Upper lobe of right lung (tissue), 1 donor: ENCODE measurements at places on chromosomes 11 and 22. TPM values are rescaled to one million over a fixed set of nuclear protein-coding genes. Genes with fewer than 3 reads are reported as not detected.

The SLC25A17 gene
- 13.8 TPM for total RNA-seq

DNA sequence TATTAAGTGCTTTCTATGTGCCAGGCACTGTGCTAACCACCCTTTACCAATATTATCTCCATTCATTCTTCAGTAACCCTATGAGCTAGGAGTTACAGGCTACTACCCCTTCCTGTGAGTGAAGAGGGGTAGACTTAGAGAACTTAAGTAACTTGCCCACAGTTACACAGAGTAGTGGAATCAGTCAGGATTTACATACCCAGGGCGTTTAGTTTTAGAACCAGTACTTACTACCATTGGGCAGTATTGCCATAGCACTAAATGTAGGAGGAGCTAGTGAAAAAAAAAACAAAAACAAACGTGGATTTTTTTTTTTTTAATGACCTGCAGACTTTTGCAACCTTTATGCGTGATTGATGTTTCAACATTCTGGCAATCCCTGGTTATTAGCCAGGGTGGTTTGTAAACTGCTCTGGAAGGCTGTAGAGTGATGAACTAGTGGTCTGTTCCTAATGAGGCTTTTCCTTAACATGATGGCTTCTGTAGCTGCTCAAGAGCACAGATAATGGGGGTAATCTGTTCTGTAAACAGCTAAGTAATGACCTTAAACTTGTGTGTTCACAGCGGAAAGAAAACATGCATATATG lies 11.4 kb downstream of the TBCEL start:
- no peaks in the 10 kb centered on the region for H3K36me3 ChIP-seq
- H3K4me1 ChIP-seq, result peaks cover 2% of the 10 kb centered on the region
- no peak for DNase-seq
- no peak overlapping the region for H3K27ac ChIP-seq
- no peaks in the 10 kb centered on the region for H3K27me3 ChIP-seq
- no peak overlapping the region for H3K4me3 ChIP-seq

- H3K27ac ChIP-seq, result no peak overlapping the region
- H3K4me1 ChIP-seq, result no peaks in the 10 kb centered on the region
- no peak overlapping the region for H3K4me3 ChIP-seq
- peaks cover 6% of the 10 kb centered on the region for H3K27me3 ChIP-seq
Observed at GRCh38 chr11:132114185-132114584, 743.8 kb downstream of the NTM start.

GRCh38 chr11:100830274-100830673 lies 143.2 kb downstream of the ARHGAP42 start:
- no peaks in the 10 kb centered on the region for H3K4me1 ChIP-seq
- H3K36me3 ChIP-seq, result no peaks in the 10 kb centered on the region
- no peak for DNase-seq
- H3K27me3 ChIP-seq, result no peaks in the 10 kb centered on the region

DNA sequence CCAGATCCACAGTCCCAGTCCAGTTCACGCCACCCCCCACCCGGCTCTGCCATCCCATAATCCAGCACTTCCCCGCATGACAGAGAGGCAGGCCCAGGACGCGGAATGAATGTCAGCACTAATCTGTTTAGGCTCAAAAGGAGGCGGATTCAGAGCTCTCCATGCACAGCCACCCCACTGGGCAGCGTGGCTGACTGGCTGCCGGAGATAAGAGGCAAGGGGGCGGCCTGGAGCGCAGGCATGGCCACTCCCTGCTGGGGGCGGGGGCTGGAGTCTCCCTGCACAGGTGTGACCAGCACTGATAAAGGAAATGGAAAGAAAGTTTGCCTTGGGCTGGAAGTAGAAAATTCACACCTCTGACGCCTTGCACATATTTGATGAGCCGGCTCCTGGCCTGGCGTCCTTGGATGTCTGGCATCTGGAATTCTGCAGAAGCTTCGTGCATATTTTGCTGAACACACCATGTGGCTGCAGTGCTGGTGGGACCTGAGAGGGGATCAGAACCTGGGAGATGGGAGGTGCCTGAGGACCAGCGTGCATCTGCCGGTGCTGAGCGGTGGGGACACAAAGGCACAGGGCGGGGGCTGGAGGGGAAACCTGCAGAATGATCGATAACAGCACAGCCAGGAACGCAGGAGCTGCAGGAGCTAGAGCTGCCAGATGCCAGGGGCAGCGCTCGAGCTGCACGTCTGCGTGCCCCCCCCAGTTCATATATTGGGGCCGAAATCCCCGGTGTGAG lies 344.4 kb downstream of the CTTN start:
- no peak overlapping the region for H3K27ac ChIP-seq
- no peaks in the 10 kb centered on the region for H3K4me1 ChIP-seq
- no peaks in the 10 kb centered on the region for H3K27me3 ChIP-seq
- no peaks in the 10 kb centered on the region for H3K36me3 ChIP-seq

GRCh38 chr11:114302663-114303062 lies 6.5 kb downstream of the NNMT start:
- H3K4me3 ChIP-seq, result peak overlapping the region; percentile 6
- H3K27ac ChIP-seq, result no peak overlapping the region

The GDPD4 gene
- total RNA-seq, result not detected

The CPSF7 gene
- total RNA-seq, result 75.8 TPM

GRCh38 chr11:70490208-70490607 lies 91.9 kb downstream of the CTTN start:
- no peak overlapping the region for H3K27ac ChIP-seq
- no peak overlapping the region for H3K4me3 ChIP-seq

DNA sequence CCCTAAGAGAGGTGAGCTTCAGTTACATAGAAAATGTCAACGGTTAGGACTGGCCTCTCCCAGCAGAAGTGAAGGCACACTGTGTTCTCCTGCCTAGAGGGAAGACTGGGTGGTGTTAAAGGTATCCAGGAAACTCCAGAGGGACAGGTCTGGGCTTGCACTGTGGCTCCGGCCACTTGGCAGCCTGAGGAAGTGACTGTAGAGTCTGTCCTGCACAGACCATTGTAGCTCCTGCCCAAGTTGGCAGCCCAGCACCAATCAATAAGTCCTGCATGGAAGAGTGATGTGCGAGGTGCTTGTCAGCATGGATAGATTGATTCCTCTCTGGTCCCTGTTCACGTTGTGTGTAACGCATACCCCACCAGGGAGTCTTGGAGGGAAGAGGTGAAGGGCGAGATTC lies 284.8 kb downstream of the TENM4 start:
- H3K27me3 ChIP-seq, result no peaks in the 10 kb centered on the region
- no peak for DNase-seq
- no peaks in the 10 kb centered on the region for H3K36me3 ChIP-seq
- H3K4me3 ChIP-seq, result no peak overlapping the region

DNA sequence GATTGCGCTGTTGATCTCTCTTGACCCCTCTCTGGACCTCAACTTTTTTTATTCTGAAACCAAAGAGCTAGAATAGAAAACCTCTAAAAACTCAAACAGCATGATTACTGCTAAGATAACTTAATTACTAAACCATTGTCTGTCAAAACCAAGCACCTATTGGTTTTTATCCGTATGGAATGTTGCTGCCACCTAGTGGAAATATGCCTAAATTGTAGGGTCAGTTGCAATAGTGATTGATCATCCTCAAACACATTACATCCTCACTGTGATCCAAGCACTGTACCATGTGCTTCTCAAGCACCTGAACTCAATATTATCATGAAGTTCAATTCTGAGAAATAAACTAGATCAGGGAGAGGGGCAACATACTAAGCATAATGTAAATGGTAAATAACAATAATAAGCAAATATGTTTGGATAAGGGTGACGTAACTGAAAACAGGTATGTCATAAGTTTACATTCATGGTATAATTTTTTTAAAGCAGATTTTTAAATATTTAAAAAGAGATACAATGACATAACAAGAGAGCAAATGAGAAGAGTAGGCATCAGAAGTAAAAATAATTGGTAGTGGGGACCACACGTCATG lies 3.8 kb upstream of the OR5A2 start:
- no peak for DNase-seq
- no peaks in the 10 kb centered on the region for H3K36me3 ChIP-seq
- H3K4me1 ChIP-seq, result no peaks in the 10 kb centered on the region
- H3K27me3 ChIP-seq, result no peaks in the 10 kb centered on the region
- no peak overlapping the region for H3K27ac ChIP-seq
- no peak overlapping the region for H3K4me3 ChIP-seq

GRCh38 chr11:38384568-38384967 lies 1786.5 kb upstream of the RAG2 start:
- H3K4me3 ChIP-seq, result no peak overlapping the region
- H3K4me1 ChIP-seq, result no peaks in the 10 kb centered on the region
- no peak overlapping the region for H3K27ac ChIP-seq
- no peak for DNase-seq
- no peaks in the 10 kb centered on the region for H3K36me3 ChIP-seq

The PKDREJ gene
- not detected for total RNA-seq

The SCGB1C1 gene
- not detected for total RNA-seq

The CARD16 gene
- total RNA-seq, result 74.0 TPM

- H3K36me3 ChIP-seq, result no peaks in the 10 kb centered on the region
- H3K27me3 ChIP-seq, result no peaks in the 10 kb centered on the region
- DNase-seq, result no peak
- peak overlapping the region; percentile 33 for H3K4me3 ChIP-seq
- peak overlapping the region; percentile 68 for H3K27ac ChIP-seq
- no peaks in the 10 kb centered on the region for H3K4me1 ChIP-seq
Observed at GRCh38 chr22:17199003-17199731, 20.1 kb downstream of the ADA2 start.

The CTSW gene
- 17.2 TPM for total RNA-seq

- no peak overlapping the region for H3K4me3 ChIP-seq
- H3K4me1 ChIP-seq, result no peaks in the 10 kb centered on the region
- no peaks in the 10 kb centered on the region for H3K36me3 ChIP-seq
- H3K27ac ChIP-seq, result no peak overlapping the region
- no peaks in the 10 kb centered on the region for H3K27me3 ChIP-seq
Observed at GRCh38 chr11:13224324-13224723, 53.3 kb upstream of the BMAL1 start.

GRCh38 chr11:67372993-67373647 lies at the start of gene CLCF1:
CLCF1 (minus strand) TSS chr11:67373598; CDS start chr11:67373539, 59 bp downstream.
- peak within 1 kb of the TSS; percentile 91 for H3K27ac ChIP-seq
- H3K36me3 ChIP-seq, result no peaks in the 10 kb centered on the region
- H3K4me1 ChIP-seq, result peaks cover 45% of the 10 kb centered on the region
- H3K4me3 ChIP-seq, result peak within 1 kb of the TSS; percentile 73
- no peaks in the 10 kb centered on the region for H3K27me3 ChIP-seq

- no peaks in the 10 kb centered on the region for H3K27me3 ChIP-seq
- no peak overlapping the region for H3K27ac ChIP-seq
- no peaks in the 10 kb centered on the region for H3K4me1 ChIP-seq
- no peak for DNase-seq
Observed at GRCh38 chr11:128603752-128604414, 16.5 kb upstream of the ETS1 start.

DNA sequence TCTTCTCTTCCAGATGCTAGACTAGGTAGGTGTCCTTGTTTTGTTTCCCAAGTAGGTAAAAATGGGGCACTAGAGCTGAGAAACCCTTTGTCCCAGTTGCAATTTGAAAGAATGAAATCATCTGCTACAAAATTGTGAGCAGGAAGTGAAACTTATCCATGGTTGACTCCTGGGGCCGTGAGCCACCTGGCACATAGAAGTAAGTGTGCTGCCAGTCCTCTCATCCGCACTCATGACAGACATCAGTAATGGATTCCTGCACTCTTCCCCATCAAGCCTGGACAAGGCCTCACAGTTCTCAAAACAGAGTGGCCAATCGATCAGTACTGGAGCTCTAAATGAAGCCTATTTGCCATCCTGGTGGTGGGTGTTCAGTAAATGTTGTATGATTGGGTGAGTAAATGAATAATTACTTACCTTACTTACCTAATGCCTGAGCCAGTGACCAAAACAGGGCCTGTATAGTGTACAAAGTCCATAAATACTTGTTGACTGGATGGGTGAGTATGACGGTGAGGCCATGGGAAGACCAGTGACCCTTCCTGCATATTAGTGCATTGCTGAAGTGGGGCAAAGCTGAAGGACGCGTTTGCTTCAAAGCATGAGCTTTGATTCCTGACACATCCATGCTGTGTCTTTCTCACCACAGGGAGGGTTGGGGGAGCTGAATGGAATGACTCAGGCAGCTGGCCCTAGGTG lies 68.9 kb upstream of the HEPHL1 start:
- H3K27ac ChIP-seq, result no peak overlapping the region
- no peaks in the 10 kb centered on the region for H3K27me3 ChIP-seq
- DNase-seq, result no peak
- no peaks in the 10 kb centered on the region for H3K4me1 ChIP-seq
- H3K36me3 ChIP-seq, result no peaks in the 10 kb centered on the region

The FAT3 gene
- total RNA-seq, result 6.9 TPM

DNA sequence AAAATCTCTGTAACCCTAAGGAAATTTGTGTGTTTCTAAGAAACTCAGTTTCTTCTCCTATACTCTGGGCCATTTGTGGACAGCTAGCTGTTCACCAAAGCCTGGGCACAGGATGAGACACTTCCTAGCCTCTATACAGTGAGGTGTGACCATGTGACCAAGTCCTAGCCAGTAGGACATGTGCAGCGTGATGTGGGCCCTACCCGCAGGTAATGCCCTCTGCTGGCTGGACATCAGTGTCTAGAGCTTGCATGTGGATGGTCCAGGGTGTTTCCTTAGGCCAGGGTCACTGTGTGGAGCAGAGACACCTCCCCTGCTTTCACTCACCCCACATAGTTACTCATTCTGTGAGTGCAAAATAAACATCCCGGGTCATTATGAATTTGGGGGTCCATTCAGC lies 100.5 kb downstream of the LARGE1 start:
- H3K4me3 ChIP-seq, result no peak overlapping the region
- H3K4me1 ChIP-seq, result no peaks in the 10 kb centered on the region
- H3K27me3 ChIP-seq, result no peaks in the 10 kb centered on the region
- H3K36me3 ChIP-seq, result no peaks in the 10 kb centered on the region
- H3K27ac ChIP-seq, result no peak overlapping the region

The RAG2 gene
- total RNA-seq, result not detected

The TNNT3 gene
- total RNA-seq, result 0.43 TPM

The SYCE3 gene
- not detected for total RNA-seq

DNA sequence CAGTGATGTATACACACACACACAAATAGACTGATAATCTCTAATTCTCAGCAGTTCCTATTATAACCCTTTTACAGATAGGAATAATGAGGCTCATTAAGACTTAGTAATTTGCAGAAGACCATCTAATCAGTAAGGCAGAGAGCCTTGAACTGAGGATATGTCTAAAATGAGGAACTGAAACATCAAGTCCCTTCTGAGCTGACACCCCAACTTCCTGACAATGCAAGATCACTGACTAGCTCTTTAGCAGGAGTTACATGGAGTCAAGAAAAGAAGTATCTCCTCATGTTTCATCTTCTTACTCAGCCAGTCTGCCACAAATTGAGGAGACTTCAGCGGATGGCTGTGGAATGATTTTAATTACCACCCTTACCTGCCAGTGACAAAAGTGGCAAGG lies 193.0 kb downstream of the MSANTD4 start:
- H3K4me1 ChIP-seq, result no peaks in the 10 kb centered on the region
- no peak for DNase-seq

The PNPLA5 gene
- total RNA-seq, result not detected

GRCh38 chr22:21585389-21585788 lies 17.9 kb downstream of the UBE2L3 start:
- no peak for DNase-seq
- no peaks in the 10 kb centered on the region for H3K36me3 ChIP-seq
- H3K4me1 ChIP-seq, result peaks cover 38% of the 10 kb centered on the region
- no peak overlapping the region for H3K27ac ChIP-seq
- H3K4me3 ChIP-seq, result no peak overlapping the region
